ENCODE measurements at places on chromosomes 13 and 19.

DNA sequence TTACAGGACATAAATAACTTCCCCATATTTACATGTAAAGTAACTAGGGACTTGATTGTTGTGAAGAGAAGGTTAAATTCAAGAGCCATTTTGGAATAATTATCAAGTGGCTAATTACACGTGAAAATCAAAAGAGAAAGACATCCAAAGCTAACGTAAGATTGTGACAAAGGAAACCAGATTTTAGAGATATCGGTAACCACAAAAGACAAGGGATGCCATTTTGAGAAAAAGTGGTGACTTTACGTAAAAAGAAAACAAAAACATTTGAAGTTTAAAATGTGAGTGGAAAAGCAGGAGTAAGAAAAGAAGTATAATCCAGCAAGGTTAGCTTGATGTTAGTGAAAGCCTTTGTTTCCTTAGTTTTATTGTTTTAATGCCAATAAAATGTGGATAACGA is 10.9 kb upstream of the VWA8 start:
- no peak for DNase-seq

GRCh38 chr13:73687087-73687486 is 447.1 kb downstream of the KLF12 start:
- DNase-seq = no peak

GRCh38 chr13:34064456-34065205 is 246.7 kb downstream of the RFC3 start:
- DNase-seq = no peak

DNA sequence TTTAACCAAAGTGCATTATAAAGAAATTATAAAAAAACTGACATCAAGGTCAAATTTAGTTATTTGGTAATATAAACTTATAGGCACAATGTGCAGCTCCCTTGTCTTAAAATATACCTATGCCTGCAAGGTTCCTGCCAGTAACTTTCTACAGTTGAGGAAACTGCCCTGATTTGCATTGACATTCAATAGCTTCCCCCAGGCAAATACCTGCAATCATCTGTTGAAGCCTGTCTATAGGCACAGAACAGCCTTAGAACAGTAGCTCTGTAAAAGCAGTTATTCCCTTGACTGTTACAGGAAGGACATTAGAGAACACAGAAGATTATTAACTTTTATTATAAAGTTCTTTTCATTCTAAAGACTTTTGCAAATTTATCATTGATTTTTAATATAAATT is 1239.5 kb downstream of the PCDH9 start:
- DNase-seq = no peak

DNA sequence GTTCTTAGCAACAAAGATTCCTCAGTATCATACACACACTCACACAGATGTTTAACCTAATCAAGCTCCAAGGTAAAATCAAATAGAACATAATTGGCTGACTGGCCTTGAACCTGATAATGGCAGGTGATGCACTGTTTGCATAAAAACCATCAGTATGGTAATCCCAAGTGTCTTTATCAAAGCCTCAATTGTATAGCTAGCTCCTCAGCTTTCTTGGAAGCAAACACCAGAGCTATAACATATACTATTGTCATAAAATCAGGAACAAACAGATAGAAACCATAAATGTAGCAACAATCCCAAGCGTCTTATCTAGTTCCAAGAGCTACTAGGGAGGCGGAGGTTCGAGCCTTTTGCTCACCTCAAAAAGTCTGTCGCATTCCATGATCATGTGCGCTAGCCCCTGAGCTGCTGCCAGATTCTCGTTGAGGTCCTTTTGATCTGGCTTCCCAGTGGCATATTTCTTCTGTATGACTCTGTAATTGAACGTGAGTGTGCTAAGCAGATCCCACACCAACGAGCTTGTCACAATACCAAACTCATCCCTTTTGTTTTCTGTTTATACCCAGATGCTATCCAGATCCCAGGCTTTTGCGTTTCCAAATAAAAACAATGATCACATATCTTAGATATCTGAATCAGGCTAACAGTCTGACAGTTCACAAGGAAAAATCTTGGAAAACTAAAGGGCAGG is 95.3 kb downstream of the KL start:
- DNase-seq = peak; percentile 69

GRCh38 chr19:35899547-35900214 is 659 bp downstream of the NFKBID start:
- DNase-seq = no peak

DNA sequence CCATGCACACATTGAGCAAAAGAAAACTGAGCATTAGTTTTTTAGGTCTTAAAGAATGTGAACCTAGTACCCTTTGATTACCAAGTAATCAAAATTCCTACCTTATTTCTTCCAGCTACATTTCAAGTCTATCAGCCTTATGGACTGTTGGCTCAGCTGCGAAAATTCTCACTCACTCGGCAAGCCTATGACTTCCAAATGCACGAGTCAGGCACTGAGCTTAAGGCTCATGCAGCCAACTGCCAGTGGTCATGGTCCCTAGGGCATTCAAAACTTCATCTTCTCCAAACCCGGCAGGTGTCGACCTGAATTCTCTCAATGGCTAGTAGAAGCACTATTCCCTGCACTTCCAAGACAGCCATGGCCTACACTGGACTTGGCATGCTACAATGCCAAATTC is 41.2 kb downstream of the RUBCNL start:
- DNase-seq = no peak

DNA sequence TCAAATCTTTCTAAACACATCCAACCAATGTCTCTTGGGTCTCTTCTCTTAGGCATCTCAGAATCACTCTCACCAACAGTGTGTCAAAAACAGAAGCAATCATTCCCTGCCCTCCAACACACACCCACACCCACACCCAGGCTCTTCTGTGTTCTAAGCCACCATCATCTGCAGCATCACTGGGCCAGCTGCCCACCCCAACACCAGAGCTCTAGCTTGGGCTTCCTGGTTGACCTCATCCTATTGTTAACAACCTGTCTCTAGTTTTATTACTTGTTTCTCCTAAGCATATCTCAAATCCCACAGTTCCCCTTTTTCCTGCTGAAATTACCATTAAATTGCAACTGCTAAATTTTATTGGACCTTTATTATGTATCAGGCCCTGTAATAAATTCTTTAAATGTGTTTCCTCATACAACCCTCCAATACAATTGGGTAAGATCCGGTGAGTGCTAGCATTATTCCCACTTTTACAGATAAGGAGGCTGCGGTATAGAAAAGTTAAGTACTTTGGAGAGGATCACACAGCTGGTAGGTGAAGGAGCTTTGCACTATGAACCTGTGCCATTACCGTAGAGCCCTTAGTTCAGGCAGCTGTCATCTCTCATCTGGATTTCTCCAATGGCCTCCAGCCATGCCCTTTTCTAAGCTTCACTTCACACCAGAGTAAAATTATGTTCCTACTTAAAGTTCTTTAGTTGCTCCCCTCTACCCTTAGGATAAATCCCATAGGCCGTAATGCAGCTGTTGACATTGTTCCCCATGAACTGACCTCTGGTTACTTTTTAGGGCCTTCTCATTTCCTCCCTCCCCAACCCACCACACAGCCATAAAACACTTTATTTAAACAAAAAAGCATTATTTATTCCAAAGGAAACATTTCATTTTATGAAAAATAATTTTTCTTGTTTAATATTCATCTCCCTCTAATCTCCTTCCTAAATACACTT is 227.7 kb downstream of the B3GLCT start:
- no peak for DNase-seq

DNA sequence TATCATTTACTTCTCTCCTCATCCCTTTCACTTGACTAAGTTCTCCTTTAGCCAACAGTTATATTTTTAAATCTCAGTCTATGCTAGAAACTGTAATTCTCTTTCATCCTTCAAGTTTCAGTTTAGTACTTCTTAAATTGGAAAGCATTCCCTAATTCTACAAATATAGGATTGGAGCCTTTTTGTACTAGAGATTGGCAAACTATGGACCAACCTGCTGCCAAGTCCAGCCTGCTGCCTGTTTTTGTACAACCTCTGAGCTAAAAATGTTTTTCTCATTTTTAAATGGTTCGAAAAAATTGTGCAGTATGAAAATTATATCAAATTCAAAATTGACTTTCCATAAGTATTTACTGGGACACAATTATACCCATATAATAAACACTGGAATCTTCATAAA is 1381.5 kb upstream of the SPRY2 start:
- no peak for DNase-seq

- DNase-seq = no peak
Measured at GRCh38 chr19:14512406-14512961, 5.7 kb downstream of the DNAJB1 start.

DNA sequence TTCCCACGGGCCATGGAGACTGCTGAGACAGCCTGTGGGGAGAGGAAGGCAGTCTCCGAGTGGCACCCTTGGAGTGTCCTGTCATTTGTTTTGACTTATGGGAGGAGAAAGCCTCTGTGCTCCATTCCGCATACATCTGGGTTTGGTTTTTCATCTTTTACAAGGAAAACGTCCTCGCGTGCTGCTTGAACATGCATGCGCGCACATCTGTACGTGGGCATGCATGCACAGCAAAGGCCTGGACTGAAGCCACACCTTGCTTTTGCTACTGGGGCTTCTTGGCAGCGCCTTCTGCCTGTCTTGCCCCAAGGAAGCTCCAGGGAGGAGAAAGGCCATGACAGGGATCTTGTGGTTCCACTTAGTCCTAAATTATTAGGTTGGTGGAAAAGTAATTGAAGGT is 44.0 kb downstream of the SUGP2 start:
- DNase-seq = no peak

DNA sequence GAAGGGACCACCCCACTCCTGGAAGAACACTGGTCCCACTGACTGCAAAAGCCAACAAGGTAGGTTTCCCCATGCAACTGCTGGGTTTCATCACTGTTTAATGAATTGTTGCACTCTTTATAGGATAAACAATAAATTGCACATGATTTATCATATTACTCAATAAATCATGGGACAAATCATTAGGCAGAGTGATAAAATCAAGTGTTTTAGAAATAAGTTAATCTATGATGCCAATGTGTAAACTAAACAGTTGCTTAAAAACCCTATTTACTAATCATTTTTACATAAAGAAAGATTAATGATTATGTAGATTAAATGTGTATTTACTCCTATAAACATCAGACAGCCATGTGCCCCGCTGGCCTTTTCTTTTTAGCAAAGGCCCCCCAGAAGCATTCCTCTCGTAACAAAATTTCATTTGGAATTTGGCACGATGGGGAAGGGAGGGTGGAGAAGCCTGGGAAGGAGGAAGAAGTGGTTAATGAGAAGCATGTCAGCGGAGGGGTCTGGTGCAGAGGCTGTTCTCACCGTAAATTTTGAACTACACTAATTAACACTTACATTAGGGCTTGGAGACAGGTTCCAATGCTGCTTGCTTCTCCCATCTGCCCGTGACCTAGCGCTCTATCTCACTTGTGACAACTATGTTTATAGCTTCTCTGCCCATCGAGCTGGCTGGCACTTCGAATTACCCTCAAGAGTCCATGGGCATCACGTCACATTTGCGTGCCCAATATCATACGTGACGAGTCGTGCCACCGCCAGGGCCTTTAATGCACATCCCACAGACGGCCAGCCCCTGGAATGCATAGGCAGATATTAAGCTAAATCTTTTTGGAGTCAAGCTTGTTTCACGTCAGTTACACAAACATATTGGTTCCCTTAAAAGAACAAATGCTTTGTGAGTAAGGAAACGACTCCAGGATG is 357.7 kb upstream of the TSHZ3 start:
- DNase-seq = no peak

- DNase-seq = no peak
Measured at GRCh38 chr13:94700051-94700535, 12.3 kb downstream of the SOX21 start.

- no peak for DNase-seq
Measured at GRCh38 chr13:40469581-40470310, 196.7 kb downstream of the FOXO1 start.

DNA sequence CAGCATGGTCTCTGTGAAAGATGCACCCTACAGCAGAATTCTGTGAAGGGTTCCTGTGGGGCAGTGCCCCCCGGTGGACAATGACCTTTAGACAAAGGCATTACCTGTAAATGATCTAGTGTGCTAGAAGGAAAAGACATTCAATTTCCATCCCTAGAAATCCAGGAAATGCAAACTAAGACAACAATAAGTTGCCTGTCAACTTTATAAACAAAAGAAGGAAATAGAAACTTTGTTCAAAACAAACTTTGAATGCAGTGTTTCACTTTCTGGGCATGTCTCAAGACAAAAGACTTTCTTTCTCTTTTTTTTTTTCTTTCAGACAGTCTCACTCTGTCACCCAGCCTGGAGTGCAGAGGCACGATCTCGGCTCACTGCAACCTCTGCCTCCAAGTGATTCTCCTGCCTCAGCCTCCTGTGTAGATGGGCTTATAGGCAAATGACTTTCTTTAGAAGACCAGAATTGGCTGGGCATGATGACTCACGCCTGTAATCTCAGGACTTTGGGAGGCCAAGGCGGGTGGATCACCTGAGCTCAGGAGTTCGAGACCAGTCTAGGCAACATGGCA is 15.5 kb downstream of the TEX101 start:
- no peak for DNase-seq

DNA sequence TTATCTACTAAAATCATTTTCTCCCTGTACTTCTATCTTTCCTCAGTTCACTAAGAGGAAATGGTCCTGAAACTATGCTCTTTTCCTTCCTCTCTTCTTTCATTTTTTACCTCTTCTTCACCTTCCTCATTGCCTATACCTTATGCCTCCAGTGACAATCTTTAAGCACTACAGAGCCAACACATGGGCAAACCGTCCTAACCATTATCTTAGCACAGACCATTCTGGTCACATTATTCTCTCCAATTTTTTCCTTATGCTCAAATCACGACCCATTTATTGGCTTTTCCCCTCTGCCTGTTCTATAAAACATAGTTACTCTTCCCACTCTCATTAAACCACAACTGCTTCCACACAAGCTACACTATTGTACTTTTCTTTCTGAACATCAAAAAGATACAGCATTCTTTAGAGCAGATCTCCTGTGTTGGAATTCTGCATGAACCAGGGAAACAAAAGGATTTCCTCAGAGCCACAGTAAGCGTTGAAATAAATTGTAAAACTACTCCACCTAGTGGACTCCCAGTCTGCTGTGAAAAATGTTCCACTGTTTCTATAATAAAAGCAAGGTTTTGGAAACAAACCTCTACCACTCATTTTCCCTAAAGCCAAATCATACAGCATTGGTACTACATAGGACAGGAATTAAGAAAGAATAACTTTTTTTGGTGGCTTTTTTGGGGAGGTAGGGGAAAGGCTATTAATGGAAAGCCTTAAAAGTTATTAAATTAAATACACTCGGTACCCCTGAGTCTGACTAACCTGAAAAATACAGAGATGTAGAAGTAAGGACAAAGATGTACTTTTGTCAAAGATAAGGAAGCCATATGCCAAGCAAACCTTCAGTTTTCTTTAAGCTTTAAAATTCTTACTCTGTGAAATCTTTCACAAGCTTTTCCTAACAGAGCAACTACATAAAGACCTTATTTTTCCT is 19.5 kb downstream of the NUFIP1 start:
- DNase-seq = peak; percentile 22

DNA sequence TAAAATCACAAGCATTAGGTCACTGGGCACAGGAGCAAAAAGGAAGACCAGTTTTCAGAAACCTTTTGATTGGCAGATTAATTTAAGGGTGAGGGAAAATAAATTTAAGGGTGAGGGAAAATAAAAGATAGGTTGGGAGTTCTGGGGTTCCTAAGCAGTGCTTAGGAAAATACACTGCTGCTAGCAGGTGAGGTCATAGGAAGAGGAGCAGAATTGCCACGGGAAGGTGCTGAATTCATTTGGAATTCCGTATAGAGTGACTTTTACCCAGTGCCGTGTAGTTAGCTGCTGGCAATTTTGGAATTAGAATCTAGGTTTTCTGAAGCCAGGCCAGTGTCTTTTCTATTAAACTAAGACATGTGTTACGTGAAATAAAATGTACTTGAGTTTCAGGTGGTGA is 59.8 kb downstream of the DGKH start:
- DNase-seq = no peak

Measured in GM04503 (cell line).